Myocyte (in vitro differentiated cells): ENCODE measurements at places on chromosomes 3 and 15.
A peak's percentile ranks its signal among the peaks of the same experiment; 100 is the strongest.

- peak; percentile 49 for DNase-seq
These were observed 129.2 kb upstream of the COL8A1 start for GRCh38 chr3:99509224-99509623.

DNA sequence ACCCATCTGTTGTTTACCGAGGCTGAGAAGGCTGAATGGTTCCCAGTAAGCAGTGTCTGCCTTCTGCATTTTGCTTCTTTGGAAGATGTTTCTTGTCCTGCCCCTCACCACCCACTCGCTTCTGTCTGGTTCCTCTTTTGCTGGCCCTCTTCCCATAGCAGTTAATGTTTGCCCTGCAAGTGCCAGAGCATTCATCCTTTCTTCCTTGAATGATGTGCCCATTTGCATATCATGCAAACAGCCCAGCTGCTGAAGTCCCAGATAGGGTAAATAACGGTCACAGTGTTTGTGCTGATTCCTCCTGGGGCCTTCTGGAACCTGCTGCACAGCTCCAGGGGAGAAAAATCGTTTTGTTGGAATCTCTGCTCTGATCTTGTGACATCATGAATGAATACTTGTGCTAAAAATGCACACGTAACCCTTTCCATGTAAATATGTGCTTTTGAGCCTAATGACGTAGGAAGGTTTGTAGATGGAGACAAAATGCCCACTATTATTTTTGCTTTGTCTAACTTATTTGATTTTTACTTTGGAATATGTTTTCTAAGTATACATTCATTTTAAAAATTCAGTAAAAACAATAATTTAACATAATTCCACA lies 381.0 kb downstream of the SOX2 start:
- DNase-seq, result no peak

DNA sequence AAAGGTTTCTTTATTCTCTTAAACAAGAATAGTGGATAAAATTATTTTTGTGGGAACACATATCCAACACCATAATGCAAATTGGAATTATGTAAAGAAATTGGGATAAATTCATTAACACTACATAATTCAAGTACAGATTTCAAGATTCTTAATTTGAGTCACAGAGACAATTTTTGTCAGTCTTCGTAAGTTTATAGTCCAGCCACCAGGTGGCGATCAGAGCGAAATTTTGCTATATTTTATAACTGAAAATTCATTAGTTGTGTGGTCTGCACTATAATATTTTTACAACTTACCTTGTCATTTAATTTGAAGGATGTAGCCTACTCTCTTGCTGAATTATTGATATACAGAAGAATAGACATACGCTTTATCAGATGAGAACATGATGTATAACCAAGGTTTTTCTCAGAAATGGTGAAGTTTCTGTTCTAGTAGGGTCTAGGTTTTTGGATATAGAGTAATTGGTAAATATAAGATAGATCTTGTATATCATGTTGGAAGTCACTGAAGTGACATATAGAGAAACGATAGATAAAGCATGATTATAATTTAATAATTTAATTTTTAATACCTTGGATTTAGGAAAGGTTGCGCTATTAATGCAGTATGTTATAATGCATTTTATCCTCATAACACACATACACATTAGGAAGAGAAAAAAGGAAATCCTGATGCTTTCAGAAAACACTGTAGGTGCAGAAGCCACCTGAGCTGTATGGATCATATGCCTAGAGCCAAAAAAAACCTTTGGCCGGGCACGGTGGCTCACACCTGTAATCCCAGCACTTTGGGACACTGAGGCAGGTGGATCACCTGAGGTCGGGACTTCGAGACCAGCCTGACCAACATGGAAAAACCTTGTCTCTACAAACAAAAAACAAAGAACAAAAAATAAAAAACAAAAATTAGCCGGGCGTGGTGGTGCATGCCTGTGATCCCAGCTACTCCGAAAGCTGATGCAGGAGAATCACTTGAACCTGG lies 31.7 kb downstream of the PLSCR4 start:
- DNase-seq, result peak; percentile 50

- no peak for DNase-seq
These were observed 627.0 kb upstream of the TBL1XR1 start for GRCh38 chr3:177824190-177824786.

- DNase-seq, result peak; percentile 73
These were observed 790 bp downstream of the DUT start for GRCh38 chr15:48331796-48332641.

DNA sequence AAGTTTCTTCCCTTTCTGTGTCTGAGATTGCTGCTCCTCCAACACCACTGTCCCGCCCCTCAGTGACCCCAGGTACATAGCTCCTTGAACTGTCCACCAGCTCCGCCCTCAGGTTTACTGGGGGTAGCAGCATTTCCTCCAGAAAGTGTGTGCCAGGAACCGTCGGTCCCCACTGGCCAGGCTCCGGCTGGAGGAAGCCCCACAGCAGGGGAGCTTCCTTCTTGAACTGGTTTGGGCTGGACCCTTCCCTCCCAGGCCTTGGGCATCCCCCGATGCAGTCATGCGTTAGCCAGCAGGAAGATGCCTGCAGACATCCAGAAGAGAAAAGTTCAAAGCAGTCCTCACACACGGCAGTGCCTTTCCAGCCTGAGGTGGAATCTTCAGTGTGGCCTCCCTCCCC lies 19.7 kb downstream of the PAK6 start:
- DNase-seq, result no peak

DNA sequence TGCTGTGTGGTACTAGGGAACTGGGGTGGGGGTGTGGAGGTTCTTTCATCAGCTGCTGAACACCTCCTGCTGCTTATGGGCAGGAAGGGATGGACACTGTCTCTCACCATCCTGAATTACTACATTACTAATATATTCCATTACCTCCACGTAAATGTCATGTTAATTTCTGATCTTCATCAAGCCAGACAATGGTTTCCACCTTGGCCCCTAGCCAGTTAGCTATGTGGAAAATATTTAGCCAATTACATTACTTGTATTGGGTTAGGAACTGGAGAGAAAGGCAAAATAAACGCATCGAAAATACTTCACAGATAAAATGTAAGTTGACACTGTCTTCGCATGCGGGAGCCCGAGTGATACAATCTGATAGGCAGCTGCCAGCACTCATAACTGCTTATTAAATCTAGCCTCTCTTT lies 95.1 kb downstream of the FOXP1 start:
- no peak for DNase-seq

DNA sequence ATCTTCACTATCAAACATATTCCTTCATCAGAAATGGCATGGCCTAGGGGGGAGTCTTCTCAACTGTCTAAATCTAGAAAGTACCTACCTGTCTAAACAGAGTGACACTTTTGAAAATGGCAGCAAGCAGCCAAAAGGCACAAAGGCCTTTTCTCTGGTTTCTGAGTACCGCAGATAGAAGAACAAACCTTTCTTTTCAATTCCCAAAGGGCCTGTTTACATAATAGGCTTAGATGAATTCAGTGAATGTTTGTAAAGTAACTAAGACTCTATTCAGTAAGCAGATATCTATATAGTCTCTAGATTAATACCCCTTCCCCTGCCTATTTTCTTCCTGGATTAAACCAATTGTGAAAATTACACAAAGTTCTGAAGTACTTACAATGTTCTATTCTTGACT lies 7.1 kb downstream of the MYEF2 start:
- DNase-seq, result no peak

DNA sequence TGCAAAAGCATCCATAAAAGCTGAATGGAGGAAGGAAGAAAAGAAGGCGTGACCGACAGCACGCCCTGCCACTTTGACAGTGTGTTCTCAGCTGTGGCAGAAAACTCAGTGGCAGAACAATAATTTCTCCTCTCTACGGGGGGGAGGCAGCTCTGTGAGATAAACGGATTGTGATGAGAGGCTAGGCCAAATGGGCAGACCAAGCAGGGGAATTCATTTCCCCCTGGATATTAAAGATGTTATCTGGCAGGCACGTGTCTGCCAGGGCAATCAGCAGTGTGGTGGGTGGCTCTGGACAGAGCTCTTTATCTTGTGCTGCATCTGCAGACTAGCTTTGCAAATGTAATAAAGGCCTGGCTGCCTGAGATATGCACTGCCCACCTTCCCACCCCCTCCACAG lies 1.9 kb upstream of the RMDN3 start:
- DNase-seq, result no peak
